ENCODE measurements at places on chromosomes 2 and 18.

DNA sequence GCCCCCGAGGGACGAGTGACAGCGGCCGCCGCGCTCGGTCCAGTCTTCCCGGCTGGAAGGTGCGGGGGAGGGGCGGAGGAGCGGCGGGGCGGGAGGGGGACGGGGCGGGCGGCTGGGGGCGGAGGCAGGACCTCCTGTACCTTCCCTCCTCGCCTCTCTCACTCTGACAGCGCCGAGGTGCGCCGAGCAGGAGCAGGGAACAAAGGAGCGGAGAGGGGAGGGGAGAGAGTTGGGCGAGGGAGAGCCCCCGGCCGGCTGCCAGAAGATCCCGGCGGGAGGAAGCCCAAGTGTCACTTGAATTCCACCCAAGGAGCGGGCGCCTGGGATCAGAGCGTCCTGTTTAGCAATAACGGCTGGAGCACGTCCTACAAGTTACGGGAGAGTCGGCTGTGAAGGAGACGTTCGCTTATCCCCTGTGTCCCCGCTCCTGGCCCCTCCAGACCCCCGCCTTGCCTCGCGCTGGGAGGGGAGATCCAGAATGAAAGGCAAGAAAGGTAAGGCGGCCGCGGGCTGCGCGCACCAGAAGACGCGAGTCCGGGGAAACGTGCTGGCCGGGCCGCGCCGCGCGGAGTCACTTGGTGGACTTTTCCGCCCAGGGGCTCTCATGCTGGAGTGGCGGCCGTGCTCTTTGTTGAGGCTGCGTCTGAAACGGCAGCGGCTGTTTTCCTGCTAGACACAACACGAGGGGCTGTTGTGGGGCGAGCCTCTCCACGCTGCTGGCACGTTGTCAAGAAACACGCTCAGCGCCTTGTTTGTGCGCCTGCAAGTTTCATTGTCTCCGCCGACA, at the start of gene TGIF1:
TGIF1 (plus strand) TSS at position 161 of the 787 bp plus-strand sequence; CDS start at position 479, 318 bp downstream.
- peak; percentile 90 for DNase-seq

DNA sequence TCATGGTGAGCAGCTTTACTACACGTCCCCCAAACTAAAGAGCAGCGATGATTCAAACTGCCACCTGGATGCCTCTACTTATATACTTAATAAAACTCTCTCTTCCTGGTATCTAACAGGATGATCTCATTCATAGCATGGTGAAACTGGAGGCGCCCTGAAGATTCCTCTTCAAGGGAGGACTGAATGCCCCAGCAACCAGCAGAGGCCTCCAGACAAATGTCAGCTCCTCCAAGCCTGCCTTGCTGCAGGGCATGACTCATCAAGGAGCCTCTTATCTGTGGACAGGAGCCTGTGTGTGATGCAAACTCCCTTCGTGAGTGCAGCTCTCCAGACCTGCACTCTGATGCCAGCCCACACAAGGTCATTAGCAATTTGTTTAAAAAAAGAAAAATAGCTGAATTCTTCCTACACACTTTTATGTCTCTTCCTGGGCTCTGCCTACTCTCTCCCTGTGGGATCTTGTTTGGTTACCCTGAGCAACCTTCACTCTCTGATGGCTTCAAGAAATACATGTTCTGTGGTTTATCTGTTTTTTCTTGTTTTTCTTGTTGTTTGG, 30.2 kb downstream of the LONRF2 start:
- no peak for DNase-seq

GRCh38 chr2:37771600-37772088, 100.2 kb upstream of the CDC42EP3 start:
- no peak for DNase-seq

DNA sequence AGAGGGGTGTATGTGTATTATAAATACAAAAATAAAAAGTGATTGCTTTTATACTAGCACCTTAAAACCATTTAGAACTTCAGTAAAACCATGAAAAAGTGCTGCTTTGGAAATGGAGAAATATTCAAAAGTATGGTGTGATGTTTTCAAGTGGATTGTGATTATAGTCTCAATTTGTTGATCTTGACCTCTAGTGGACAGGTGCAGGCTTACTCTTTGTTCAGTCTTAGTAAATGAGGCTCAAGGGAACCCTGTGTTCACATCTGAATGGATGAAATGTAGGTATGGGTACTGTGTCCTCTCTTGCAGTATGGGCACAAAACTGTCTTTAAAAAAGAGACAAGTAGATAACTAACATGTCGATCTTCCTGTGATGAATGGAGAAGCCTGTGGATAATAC, 145.8 kb downstream of the MCFD2 start:
- DNase-seq: no peak

DNA sequence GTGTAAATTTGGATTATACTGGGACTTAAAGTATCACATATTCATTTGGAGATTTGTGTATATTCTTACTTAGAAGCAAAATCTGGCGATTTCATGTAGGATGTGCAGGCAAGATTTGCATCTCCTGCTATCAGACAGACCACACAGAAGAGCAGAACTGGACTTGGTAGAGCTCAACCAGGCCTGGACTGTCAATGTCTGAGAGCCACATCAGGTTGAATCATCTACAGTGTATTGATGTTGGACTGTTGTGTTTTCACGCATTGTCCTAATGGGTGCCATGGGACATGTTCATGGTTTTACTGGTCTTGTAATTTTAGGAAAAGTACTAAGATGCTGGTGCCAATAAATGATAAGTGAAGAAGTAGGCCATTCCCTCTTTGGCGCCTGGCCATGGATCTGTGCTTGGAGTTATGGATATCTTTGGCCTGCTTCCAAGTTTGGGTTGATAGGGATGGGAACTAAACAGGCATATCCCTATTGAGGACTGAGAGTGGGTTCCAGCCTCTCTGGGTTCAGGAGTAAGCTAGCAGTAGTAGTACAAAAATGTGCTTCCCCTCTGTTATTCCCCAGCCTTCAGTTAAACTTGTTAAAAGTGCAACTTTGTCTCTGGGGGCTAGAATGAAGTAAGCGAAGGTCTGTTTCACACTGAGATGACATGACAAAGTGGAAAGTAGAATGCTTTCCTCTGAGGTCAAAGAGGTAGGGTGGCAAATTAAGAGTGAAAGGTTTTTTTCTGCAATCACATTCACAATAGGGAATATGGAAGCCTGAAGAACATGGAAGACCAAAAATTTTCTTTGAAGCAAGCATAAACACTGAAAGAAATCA, 49.2 kb upstream of the NEMP2 start:
- DNase-seq: no peak

DNA sequence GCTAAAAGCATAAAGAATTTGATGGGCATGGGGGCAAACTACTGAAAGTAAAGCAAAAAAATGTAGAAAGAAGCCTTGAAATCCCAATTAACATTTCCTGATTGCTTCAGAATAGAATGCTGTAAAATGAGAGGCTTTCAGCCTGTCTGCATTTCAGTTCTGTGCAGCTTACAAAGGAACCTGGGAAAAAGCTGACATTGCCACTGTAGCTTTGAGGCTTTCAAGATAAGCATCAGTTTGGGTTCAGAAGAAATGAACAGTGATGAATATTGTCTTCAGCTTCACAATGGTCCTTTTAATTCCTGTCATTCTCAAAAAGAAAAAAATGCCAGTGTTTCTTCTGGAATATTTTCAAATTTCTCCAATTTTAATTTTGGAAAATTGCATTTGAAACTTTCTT, 242.7 kb downstream of the LRRTM1 start:
- no peak for DNase-seq

DNA sequence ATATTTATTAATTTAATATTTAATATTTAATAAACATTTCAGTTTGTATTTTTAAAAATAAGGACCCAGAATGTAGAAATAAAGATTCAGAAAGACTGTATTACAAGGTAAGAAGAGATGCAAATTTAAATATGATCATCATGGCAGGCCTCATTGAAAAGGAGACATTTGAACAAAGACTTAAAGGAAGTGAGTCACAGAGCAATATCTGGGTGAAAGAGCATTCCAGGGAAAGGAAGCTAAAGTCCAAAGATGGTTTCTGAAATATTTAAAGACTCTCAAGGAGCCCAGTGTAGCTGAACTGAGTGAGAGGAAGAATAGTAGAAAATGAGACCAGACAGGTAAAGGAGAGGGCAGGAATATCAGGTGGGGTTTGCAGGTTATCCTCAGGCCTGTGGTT, 5.9 kb downstream of the SCYGR4 start:
- DNase-seq: no peak

DNA sequence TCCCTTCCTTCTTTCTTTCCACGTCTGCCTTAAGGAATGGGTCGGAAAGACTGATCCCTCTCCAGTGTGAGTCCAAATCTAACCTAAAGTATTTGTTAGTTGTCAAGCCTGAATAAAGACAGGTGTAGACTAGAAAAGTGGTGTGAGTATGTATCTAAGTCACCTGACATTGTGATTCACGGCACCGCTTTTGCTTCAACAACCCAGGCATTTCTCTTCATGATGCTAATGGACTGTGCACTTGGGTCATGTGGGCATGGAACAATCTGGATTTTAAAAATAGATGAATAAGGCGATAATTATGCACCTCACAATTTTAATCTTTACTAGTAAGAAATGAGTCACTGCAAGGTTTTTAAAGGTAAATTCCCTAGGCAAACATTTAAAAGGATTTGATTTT, 107.5 kb downstream of the LIPG start:
- no peak for DNase-seq

DNA sequence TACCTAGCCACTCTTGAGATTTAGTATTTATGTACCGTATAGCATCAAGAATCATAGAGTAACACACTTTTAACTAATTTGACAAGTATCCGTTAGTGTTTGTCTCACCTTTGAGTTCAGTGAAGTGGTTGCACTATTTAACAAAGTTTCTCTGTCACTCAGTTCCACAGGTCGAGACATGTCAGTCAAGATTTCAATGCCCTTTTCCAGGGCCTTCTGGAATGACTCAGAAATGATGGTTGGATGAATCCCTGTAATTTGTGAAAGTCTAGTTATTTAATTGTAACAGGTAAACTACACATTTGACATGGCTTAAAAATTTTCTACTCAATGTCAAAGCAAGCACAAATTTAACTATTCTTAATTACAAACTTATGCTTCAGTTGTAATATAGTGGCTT, 9.7 kb downstream of the CCT4 start:
- no peak for DNase-seq

GRCh38 chr2:127199223-127199622, 20.9 kb downstream of the CYP27C1 start:
- no peak for DNase-seq

- DNase-seq: no peak
These were observed 756.1 kb upstream of the DDX18 start for GRCh38 chr2:117058366-117058765.

All from NCI-H82 (cell line).